Erythroblast (primary cell): ENCODE measurements at places on chromosomes 1 and 21.
A peak's percentile ranks its signal among the peaks of the same experiment; 100 is the strongest.

GRCh38 chr1:156706657-156707416, 1.5 kb upstream of the CRABP2 start:
- DNase-seq, result no peak

- peak; percentile 49 for DNase-seq
Observed at GRCh38 chr1:38958967-38959366, 17.3 kb upstream of the RHBDL2 start.

DNA sequence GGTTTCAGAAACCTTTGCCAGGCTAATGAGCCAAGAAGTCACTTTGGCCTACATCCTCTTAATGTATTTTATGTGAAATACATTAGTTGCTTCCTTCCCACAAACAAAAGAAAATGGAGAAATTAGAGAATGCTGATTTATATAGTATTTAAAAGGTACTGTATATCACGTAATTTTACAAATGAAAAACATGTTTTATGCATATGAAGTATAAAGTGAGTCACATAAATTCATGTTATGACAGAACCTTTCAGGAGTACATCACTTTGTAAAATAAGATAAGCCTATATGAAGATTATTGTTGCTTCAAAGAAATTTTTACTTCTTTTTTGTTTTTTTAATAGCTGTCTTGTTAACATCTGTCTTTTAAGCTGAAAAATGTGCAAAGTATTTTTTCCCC, 4.6 kb downstream of the DR1 start:
- no peak for DNase-seq

DNA sequence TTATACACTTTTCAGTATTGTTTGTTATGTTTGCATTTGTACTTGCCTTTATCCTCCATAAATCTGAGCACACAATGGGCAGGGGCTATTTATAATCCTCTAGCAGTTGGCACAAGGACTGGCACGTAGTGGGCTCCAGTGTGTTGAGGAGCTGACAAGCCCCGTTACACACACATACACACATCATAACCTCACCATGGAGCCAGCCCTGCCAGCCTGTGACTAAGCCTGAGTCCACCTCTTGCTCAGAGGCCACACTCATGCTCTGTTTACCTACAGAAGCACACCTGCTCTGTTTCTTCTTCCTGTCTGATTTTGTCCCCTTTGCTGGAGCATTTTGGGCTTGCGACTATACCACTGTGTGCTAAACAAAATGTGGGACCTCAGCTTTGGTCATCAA, 64.5 kb upstream of the SPATA6 start:
- no peak for DNase-seq

GRCh38 chr1:27872059-27872801, at the start of gene THEMIS2:
Gene THEMIS2 (plus strand): TSS chr1:27872544. CDS start chr1:27872572, 28 bp downstream.
- DNase-seq, result peak; percentile 85
